T47D (cell line): ENCODE measurements at places on chromosomes 7 and 10.

- peak; percentile 89 for DNase-seq
Measured at GRCh38 chr10:15106352-15107013, 9.3 kb downstream of the RPP38 start.

DNA sequence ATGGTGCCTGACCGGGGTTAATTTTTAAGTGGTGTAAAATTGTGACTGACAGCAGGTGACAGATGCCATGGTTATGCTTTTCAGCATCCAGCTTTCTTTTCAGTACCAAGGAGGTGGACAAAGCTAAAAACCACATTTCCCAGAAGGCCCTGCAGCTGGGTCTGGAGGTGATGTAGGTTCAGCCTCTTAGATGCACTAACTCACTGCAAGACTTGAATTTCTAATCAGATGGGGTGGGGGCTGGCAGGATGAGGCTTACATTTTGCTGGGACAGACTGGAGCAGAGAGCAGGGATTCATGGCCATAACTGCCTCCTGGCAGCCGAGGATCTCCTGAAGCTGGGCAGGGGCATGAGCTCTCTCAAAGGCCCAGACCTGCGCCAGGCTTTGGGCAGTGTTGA is 52.4 kb downstream of the PDIA4 start:
- DNase-seq, result no peak

- peak; percentile 28 for DNase-seq
Measured at GRCh38 chr7:69781412-69781846, 183.2 kb downstream of the AUTS2 start.

DNA sequence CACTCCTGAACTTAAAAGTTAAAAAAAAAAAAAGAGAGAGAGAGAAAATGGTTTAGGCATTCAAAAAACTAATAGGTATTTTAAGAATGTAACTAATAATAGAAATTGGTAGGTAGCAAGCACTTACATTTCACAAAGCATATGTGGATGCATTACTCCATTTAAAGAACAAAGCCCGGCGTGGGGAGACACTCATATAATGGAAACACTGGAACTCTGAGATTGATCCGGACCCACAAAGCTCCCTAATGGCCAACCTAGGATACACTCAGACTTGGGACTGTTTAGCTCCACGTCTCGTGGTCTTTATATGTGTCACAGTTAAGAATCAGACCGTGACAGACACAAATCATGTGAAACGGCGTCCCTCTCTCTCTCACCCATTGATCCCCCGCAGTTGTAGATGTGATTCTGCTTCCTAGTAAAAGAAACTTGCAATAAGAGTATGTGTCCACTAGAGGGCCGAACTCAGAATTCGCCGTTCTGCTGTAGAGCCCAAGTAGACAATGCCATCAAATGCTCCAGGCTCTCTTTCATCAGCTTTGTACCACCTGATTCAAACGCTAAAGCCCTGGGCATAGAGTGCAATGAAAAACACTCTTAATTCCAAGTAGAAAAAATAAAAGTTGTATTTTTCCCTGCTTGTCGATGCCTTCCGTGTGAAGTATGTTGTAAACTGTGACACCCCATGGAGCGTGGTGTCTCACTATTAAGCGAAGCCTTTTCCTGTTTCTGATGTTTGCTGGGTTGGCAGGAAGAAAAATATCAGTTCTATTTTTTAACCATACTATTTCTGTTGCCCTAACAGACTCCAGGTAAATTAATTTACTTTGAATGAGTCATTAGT is 429.0 kb upstream of the MTPN start:
- DNase-seq, result peak; percentile 63

DNA sequence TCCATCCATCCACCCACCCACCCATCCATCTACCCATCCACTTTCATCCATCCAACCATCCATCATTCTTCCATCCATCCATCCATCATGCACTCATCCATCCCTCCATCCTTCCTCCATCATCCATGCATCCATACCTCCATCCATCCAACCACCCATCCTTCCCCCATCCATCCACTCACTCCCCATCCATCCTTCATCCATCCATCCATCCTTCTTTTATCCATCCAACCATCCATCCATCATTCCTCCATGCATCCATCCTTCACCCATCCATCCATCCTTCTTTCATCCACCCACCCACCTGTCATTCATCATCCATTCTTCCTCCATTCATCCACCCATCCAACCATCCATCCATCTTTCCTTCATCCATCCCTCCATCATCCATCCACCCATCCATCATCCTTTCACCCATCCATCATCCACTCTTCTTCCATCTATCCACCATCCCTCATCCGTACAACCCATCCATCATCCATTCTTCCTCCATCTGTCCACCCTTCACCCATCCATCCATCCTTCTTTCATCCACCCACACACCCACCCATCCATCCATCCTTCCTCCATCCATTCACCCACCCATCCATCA is 428.2 kb downstream of the DNAJB6 start:
- DNase-seq, result no peak

DNA sequence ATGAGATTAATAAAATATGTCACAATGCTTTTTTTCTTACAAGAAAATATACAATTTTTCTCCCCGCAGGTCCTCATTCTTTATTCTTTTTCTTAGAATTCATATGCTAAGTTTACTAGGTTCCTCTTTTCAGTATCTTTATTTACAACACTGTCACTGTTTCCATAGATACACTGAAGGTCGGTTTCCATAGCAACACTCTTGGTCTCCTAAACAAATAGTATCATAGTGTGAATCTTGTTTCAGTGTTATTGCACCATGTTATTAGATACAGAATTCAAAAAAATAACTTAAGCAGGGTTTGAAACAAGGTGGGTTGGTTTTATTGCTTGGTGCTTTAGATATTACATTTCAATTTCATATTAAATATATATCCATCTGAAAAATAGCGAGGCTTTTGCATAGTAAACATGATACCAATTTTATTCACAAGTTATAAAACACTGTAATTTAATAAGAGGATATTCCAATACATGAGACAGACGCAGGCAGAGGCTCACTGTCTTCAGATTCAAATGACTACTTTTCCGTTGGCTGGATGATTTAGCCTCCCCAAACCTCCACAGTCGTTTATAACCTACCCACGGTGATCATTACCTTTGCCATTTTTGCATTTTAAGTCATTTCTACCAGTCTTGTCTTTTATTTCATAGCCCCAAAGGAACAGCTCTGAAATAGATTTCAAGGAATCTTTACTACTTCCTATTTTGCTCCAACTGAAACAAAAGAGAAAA is 88.9 kb upstream of the KLF6 start:
- no peak for DNase-seq

- no peak for DNase-seq
Measured at GRCh38 chr10:110429301-110429700, 68.4 kb upstream of the DUSP5 start.

- no peak for DNase-seq
Measured at GRCh38 chr10:132428486-132428995, 31.5 kb downstream of the PWWP2B start.

DNA sequence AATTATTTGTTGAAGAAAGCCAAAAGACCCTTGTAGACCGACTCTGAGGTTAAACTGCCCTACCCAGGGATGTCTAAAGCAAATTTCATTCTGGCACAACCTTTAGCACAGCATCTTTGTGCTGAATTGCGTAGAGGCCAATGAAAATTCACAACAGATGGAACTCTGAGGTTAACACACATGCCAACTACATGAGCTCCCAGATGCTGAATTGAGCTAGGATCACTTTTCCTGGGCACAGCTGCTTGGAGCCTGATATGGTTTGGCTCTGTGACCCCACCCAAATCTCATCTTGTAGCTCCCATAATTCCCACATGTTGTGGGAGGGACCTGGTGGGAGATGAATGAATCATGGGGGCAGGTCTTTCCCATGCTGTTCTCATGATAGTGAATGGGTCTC is 158.0 kb upstream of the PTN start:
- DNase-seq, result no peak

- DNase-seq, result no peak
Measured at GRCh38 chr7:43785420-43785819, 26.9 kb downstream of the BLVRA start.

- DNase-seq, result peak; percentile 73
Measured at GRCh38 chr7:56181010-56181409, 64.8 kb upstream of the NUPR2 start.

GRCh38 chr7:102393467-102393866 is 2.7 kb upstream of the PRKRIP1 start:
- no peak for DNase-seq

- peak; percentile 34 for DNase-seq
Measured at GRCh38 chr10:93993782-93994437, at the start of gene PLCE1. Gene PLCE1, plus strand, starts transcription at chr10:93993931. Its CDS starts 37,116 bp downstream, at chr10:94031047.

- DNase-seq, result no peak
Measured at GRCh38 chr10:86267286-86268195, 99.1 kb downstream of the GRID1 start.

DNA sequence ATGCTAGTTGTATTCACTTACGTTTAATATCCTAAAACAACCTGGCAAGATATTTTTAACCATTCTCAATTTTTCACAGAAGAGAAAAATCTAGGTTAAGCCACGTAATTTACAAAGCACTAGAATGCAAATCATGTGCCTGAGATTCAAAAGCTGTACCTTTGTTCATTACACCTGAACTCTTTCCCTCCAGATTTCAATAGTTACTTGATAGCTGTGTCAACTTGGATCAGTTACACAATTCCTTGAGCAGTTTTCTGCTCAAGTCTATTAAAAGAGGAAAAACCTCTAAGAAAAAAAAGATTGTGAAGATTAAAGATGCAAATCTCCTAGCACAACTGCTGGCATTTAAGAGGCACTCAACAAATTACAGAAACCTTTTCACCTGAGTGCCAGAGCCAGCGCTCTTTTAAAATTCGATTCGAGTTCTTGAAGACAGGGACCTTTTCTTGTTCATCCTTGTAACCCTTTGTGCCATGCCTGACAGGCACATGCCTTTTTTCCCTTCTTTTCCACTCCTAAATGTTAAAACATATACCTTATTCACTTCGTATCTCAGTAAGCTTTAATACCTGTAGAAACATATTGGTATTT is 886 bp downstream of the NSUN6 start:
- DNase-seq, result no peak

DNA sequence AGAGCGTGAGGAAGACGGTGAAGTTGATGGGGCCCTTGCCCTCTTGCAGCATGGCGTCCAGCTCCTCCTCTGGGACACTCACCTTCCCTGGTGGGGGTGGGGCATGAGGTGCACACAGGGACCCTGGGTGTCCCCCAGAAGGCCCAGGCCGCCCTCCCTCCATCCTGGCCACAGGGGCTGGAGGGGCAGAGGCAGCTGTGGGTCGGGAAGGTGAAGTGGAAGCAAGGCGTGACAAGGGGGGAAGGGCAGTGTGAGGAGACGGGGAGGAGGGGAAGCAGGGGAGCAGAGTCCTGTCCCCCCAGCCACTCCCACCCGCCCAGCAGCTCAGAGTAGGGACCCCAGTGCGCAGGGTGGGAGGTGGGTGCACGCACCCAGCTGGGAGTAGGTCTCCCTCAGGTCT is 791 bp downstream of the MYL7 start:
- no peak for DNase-seq

DNA sequence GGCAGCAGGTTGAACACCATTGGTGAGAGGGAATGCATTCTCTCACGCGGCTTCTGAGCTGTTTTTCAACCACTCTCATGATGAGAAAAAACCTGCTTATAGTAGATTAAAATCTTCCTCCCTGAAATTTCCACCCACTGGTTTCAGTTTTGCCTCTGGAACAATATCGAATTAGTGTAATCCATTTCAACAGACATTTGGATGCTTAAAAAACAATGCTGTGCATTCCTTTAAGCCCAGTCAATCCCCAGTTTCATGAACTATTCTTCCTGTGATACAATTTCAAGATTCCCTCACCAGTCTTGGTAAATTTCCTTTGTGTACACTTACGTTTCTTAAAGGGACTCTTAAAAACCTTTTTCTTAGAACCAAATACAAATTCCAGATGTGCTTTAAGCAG is 89.6 kb downstream of the ITIH5 start:
- DNase-seq, result no peak

- DNase-seq, result no peak
Measured at GRCh38 chr7:84247591-84247990, 53.0 kb upstream of the SEMA3A start.

- no peak for DNase-seq
Measured at GRCh38 chr7:107951172-107951787, 51.7 kb downstream of the LAMB1 start.

DNA sequence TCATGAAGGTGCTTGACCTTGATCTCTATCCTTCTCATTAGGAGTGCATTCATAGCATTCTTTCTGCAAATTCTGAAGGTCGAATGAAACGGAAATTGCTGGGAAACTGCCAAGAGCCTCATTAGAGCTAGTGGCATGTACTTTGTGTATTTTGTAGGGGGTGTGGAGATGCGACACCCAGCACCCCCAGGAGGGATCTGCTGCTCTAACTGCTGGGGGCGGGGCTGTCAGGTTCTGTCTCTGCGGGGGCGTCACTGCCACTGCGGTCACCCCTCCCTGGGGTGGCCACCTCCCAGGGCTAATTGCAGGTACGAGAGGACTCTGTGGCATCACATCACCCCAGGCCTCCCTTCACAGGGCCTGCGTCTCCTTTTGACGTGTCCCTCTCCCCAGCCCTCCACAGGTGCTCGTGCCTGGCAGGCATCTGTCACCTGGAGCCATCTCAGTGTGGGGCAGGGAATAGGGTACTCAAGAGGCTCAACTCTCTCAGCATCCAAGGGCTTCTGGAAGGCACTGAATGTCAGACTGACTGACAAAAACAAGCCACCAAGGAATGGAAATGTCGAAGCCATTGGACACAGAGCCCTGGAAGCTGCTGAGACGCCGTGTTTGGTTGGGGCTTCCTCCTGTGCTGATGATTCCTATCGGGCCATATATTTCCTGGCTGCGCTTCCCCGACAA is 151.1 kb downstream of the ACTR3B start:
- no peak for DNase-seq

- DNase-seq, result no peak
Measured at GRCh38 chr7:52475001-52475582, 560.3 kb upstream of the POM121L12 start.

- peak; percentile 16 for DNase-seq
Measured at GRCh38 chr10:16674147-16674703, 143.0 kb downstream of the RSU1 start.

DNA sequence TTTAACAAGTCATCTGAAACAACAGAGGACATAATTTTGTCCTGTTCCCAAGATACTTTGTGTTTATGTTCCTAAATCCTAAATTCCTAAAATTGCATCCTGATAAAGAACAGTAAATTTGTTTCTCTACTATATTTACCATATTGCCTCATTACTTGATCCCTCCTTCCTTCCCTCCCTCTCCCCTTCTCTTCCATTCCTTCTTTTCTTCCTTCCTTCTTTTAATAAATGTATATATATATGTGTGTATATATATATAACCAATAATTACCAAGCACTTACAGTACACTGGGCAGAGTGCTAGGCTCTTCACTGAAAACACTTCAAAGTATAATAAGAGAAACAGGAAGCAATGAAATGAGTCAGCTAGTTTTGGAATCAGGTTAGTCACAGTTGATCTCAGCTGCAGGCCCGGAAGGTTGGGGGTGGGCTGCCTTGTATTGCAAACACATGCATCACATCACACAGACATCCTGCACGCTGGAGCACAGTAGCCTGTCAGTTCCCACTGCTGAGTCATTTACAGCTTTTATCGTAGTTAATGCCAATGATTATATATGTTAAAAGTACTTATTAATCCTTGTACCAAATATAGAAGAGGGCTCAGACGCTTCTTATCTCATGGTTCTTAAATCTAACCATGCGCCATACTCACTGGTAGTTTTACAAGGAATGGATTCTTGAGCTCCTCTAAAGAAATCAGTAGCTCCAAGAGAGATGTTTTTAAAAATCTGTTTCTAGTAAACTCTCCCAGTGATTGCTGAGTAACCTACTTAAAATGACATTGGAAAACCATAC is 551.7 kb downstream of the GRM8 start:
- no peak for DNase-seq

GRCh38 chr7:158255156-158255555 is 332.5 kb downstream of the PTPRN2 start:
- no peak for DNase-seq
